ENCODE measurements at places on chromosomes 5 and 9.

DNA sequence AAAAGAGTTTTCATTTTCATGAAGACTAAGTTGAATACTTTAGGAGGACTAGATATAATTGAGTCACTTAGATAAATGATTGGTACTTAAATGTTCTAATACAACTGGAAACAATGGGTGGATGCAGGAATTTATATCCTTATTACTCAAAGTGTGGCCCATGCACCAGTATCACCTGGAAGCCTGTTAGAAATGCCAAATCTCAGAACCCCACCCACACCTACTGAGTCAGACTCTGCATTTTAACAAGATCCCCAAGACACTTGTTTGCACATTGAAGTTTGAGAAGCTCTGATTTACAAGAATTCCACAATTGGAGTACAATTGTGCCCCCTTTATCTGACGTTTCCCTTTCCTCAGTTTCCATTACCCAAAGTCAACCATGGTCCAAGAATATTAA is 239.0 kb downstream of the AUH start:
- DNase-seq, result no peak

GRCh38 chr5:160500786-160501779 is 79.4 kb downstream of the PTTG1 start:
- no peak for DNase-seq

GRCh38 chr9:96617439-96618185 is 2.0 kb downstream of the CDC14B start:
- no peak for DNase-seq

DNA sequence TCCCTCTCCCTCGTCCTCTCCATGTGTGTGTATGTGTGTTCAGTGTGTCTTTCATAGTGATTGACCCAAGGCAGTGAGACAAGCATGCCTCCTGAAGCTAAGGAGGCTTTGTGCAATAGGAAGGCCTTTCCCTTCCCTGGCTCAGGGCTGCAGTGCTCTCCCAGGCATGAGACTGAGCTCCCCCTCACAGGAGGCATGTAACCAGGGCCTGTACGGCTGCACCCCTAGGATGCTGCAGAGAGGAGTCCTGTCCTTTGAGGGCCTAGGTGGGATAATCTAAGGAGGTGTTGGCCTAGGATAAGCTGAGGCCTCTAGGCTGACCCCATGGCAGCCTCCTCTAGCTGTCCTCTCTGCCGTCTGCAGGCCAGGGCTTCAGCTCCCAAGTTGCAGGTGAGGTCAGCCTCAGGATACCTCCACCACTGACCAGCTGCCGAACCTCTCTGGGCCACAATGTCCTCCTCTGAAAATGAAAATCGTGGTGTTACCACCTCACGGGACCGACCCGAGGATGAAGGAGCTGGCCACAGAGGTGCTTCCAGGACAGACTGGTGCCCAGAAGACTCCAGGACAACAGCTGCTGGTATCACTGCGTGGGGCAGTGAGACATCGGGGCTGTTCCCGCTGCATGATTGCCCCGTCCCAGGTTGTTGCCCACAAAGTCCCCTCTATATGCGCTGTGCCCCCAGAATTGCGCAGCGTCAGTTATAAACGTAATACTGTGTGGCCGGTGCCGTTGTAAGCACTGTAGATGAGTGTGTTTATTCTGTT is 129.6 kb downstream of the BARX1 start:
- DNase-seq, result no peak

- DNase-seq, result no peak
These were observed 222.6 kb upstream of the PIK3R1 start for GRCh38 chr5:67992923-67993322.

DNA sequence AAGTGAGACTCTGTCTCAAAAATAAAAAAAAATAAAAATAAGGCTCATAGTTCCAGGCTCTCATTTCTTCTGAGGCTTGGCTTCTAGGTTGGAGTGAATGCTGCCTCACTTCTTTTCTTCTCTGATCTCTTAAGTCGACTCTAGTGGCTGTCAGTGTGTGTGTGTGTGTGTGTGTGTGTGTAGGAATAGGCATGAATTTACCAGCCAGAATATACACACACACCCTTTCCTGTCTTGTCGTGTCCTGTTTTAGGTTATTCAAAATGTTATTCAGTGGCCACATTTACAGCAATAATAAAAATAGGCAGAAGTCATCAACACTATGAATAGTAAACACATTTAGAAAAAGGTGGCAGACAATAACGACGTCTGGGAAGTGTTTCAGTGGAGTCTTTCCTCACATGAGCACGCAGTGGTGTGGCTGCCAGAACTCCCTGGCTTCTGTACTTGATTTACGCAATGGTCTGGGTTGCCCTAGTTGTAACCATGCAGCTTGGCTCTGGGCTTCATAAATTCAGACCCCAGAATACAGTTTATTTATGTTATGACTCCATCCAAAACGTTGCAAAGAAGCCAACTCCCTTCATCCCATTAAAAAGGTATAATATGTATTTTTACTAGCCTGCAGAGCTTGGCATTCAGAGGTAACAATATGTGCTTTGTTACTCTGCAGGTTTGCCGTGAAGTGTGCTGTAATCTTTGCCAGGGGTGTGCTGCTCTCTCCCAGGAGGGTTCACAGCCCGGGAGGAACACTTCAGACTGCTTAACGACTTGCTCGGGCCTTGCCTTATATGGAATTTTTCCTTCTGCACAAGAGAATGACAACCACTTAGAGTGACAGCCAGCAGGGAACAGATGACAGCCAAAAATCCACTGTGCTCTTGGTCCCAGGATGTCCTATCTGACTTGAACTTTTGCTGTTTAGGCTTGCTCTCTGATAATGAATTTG is 34.4 kb upstream of the PALM2AKAP2 start:
- DNase-seq, result no peak

DNA sequence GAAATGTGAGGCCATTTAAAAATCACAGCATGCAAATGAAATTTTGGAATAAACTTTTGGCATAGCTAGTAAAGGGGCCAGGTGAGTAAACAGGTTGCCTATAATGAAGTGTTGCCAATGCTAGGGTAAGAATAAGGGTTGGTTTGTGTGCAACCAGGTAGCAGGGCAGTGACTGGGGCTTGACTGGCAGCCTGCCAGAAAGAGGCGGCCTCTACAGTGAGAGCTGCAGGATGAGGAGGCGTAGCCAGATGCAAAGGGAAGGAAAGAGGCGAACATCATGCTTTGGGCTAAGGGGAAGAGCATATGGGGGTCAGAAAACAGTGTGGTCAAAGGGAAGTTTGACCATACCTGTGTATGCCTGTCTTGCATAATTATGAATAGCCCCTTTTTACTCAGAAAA is 70.6 kb downstream of the MAST4 start:
- no peak for DNase-seq

DNA sequence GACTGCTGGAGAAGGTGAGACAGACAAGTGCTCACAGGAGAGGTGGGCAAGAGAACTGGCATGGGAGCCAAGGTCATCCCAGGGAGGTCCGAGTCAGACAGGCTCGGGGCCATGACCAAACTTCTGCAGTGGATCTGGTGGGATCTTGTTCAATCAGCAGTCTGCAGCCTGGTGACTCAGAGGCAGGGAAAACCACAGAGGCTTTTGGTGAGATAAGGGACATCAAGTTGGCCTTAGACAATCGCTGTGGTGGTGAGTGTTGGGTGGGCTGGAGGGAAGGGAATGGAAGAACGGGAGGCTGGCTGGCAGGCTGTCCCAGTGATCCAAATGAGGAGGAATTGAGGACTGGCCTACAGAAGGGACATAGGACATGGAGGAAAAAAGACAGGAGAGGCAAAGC is 123.8 kb downstream of the TMEM174 start:
- no peak for DNase-seq

DNA sequence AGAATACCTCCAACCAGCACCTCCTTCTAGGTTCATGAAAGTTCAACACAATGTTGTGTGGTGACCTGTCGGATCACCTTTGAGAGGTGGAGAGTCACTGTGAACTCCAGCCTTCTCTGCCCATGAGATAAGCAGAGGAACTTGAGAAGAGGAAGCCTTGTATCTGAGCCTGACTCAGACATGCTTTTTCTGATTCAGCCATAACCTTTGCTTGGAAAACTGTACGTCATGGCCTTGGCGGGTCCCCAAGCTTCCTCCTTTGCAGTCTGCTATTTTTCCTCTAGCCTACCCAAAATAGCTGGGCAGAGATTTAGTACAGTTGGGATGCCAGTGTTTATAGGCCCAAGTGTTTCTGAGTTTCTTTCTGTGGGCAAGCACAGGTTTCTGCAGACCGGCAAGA is 274.7 kb downstream of the CETN3 start:
- no peak for DNase-seq

DNA sequence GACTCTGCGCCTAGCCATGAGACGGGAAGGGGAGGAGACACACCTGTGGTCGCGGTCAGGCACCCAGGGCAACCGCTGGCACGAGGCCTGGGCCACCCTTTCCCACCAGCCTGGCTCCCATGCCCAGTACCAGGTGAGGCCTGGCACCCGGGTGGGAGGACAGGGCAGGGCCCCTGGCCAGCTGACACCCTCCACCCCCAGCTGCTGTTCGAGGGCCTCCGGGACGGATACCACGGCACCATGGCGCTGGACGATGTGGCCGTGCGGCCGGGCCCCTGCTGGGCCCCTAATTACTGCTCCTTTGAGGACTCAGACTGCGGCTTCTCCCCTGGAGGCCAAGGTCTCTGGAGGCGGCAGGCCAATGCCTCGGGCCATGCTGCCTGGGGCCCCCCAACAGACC is 5.0 kb downstream of the MAMDC4 start:
- no peak for DNase-seq

GRCh38 chr5:78647838-78648358 is 674 bp downstream of the LHFPL2 start:
- DNase-seq, result no peak

DNA sequence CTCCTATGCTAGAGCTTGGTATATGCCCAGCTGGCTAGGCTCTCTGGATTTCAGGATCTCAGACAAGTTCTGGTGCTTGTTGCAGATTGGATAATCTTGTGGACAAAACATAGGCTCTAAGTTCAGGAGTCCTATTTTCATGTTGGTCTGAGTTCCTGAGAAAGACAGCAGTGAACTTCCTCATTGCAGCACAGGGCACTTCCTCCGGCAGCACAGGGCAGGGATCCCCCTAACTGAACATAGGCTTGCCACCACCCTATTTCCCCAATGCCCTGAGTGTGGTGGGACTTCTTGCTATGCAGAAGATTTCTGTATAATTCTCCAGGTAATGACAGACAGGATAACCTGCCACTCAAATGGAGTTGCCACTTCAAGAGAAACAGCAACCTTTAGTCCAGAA is 220.1 kb downstream of the PIK3R1 start:
- DNase-seq, result no peak
